ENCODE measurements at places on chromosomes 1 and 21.

DNA sequence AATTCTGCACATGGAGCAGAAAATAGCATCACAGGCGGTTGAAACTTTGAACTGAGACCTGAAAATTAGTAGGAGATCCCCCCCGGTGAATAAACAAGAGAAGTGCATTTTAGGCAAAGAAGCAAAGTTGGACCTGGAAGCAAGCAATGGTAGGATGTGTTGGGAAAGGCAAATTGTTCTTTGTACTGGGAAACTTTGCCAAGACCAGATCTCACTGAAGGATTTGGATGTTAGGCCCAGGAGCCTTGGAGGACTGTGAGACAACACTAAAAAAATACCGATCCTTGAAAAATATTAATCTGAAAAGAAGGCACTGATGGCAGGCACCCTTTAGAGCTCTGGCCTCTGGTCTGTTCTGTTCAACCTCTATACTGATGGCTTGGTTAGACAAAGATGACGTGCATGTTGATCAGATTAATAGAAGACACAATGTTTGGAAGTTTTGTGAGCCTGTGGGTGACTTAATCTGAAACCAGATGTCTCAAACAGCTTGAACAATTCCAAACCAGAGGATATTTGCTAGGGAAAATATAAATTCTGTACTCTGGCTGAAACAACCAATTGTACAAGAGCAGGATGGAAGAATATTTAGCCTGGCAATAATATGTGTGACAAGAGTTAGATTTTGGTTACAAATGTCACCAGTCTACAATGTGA is 108.4 kb downstream of the ROR1 start:
- no peak for DNase-seq

DNA sequence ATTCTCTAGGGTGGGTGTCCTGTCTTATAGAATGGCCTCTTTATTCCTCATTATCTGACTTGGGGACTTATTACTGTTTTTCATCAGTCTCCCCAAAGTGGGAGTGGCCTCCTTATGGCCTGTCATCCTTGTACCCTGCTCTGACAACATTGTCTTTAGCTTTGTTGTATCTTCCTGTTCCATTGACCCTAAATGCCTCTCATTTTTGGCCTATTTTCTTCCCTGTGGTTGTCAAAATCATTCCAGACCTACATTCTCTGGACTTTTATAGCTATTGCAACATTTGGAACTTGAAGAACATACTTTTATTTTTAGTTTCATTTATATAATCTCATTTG is 9.7 kb downstream of the SFT2D2 start:
- no peak for DNase-seq

- no peak for DNase-seq
Measured at GRCh38 chr1:91827087-91827458, 58.9 kb downstream of the TGFBR3 start.

DNA sequence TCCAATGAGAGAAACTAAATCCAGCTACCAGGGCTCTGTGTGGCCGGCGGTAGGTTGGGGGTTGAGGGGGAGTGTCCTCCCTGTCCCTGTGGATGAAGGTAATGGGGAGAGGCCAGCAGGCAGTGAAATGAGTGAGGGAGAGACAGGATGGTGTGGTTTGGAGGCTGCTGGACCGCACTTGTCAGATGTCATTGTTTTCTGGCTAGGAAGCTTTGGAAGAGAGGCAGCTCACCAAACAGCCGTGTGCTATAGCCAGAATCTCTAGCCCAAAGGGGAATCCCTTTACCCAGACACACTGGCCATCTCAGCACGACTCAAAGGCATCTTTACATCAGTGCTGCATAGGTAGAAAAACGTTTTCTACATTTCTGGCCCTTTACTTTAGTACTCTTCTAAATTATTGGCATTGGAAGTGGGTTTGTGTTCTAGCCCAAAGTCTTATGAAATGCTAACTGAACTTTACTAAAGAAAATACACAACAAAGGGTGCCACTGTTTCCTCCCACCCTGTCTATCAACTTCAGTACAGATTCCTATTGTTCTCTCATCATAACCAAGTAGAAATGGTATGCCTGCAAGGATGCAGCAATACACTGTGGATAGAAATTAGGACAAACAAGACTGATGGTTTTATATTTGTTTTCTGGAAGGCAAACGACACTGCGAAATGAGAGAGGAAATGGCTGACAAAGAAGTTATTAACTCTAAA is 95.9 kb upstream of the COA6 start:
- DNase-seq = no peak

DNA sequence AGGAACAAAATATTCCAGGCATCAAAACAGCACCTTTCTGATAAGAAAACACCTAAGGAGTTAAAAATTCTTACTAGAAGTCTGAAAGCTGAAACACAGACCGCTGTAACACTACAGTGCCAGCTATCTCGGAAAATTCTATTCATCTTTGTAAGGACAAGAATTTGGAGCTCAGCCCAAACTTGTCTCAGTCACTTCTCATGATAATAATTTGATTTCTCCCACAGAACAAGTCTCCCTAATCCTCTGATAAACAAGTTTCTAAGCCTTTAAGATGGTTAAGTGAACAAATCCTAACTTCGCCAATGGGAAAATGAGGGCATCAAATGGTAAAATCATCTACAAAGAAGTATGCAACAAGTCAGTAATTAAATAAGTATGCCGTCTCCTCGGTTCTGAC is 59.9 kb downstream of the SIPA1L2 start:
- DNase-seq = no peak

DNA sequence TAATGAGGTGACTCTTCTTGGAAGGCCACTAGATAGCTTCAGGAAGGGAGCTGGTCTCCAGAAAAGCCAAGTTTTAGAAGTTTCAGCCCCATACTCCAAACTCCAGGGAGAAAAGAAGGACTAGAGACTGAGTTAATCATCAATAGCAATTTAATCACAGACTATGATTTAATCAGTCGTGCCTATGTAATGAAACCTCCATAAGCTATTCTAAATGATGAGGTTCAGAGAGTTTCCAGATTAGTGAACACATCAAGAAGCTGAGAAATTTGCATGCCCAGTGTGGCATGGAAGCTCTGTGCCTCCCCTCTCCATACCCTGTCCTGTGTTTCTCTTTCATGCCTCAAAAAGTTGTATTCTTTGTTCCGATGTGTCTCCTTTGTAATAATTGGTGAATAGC is 49.2 kb upstream of the CCDC190 start:
- DNase-seq = no peak

DNA sequence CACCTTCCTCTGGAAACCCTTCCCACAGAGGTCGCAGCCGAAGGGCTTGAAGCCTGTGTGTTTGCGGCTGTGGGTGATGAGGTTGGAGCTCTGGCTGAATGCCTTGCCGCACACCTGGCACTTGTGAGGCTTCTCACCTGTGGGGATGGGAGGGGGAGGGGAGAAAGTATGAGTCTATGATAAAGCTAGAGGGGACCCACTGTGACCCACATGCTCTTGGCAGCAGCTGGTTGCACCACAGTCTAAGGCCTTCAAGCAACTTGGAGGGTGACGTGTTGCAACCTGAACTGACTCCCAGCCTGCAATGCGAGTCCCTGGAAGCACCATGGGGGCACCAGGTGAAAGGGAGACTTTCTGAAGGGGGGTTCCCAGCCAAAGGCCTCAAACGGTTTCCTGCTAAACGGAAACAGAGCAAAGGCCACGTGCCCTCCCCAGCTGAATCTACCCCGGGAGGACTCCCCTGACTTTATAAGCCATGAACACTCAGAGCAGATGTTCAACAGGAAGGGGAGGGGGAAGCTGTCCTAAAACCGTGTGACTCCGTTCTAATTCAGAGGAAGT is 10.6 kb downstream of the GFI1 start:
- DNase-seq = no peak

DNA sequence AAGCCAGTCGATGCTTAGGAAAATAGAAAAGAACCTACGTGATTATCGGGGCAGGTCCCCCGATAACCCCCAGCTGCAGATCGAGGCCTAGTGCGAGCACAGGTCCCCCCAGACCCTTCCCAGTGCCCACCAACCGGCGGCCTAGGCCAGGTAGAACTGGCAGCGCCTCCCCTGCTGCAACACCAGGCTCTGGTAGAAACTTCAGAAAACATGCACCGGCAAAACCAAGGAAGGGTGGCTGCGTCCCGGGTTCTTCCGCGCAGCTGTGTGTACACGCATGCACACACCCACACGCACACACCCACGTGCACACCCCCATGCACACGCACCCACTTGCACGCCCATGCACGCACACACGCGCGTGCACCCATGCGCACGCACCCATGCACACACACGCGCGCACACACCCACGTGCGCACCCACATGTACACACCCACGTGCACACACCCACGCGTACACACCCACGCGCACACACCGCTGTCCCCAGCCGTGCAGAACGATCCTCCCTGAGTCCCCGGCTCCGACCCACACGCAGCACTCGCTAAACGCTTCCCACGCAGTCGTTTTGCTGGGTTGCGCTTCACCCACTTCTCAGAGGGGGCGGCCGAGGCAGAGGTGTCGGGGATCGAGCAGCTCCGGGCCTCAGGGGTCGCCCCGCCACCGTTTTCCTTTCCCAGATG is 5.2 kb downstream of the TSPEAR start:
- DNase-seq = no peak

GRCh38 chr1:230189341-230189740 is 122.3 kb downstream of the GALNT2 start:
- DNase-seq = no peak

DNA sequence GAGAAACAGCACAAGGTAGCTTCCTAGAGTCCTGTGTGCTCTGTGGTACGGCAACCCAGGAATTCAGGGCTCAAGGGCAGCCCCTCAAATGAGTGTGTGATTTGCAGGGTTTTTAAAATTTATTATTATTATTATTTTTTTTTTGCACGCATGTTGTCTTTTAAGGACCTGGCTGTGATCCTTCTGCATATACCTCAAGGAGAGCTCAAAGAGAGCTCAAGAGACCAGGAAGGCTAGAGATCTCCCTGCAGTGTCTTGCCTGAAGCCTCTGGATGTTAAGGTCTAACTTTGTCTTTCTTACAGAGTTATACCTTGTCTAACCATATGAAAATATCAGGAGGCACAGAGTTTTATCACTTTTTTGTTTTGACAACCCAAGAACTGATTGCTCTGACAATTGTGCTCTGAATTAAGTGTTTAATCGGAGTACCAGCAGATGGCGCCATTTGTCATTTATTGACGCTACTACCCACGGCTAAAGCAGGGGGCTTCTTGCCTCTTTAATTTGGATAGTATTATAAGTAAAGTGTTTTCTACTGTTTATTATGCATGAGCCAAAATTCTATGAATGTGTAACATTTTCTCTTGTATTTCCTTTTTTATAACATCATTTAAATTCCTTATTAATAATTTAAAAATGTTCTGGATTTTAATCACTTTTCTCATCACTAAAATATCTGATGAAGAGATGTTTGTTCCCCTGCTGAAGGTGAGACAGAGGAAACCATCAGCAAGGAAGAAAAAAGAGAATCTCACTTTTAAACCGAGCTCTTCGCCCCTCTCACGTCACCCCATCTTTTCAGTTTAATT is 35.8 kb upstream of the LMO4 start:
- peak; percentile 33 for DNase-seq

DNA sequence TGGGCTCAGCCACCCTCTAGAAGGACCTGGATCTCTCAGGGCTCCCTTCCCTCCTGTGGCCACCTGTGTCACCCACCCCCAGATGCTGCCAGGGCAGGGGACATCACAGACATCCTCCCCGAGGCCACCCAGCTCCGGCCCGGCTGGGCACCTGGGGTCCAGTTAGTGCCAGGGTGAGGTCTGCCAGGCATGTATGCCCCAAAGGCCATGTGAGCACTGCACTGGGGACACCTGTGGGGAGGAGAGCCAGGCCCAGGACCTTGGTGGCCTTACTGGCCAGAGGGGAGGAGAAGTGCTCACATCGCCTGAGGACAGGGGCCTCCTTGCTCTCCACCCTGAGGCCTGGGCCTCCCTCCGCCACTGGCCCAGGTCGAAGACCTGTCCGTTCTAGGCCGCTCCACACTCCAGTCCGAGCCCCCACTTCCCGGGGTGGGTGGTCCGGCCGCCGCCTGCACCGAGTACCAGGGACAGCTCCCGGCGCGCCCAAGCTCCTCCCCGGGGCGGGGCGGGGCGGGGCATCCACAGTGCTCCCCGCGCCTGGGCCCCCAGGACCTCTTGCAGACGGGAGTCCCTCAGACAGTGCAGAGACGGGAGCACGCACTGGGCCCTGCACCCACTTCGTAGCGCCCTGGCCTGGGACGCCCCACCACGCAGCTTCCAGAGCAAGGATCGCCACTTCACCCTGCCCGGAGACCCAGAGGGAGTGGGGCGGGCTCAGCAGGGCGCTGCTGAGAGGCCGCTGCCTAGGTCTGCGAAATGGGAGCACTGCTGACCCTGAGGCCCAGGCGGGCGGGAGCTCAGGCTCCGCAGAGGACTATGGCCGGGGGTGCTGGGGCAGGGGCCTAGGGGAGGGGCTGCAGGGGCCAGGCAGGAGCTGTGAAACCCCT is 34.3 kb upstream of the CCDC27 start:
- DNase-seq = no peak

GRCh38 chr1:193448682-193449461 is 262.5 kb upstream of the B3GALT2 start:
- no peak for DNase-seq

- no peak for DNase-seq
Measured at GRCh38 chr1:235586413-235586812, 63.2 kb downstream of the GNG4 start.

GRCh38 chr21:44855572-44855971 is 17.9 kb downstream of the PTTG1IP start:
- DNase-seq = no peak

DNA sequence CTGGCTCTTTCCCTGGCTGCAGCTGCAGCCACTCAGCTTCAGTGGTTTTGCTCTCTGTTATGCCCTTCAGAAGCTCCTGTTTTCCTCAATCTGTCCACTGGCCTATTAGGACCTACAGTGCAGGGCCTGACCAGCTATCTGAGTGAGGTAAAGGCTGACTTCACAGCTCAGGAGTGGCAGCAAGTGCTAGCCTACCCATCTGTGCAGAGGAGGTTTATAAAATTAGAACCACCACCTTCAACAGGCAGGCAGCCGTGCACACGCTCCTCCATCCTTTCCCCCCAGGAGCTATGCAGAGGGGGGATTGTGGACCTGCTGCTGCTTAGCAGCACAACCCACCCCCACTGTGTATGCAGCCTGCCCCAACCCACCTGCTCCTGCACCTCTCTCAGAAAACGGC is 8.3 kb downstream of the ADAR start:
- DNase-seq = no peak

- no peak for DNase-seq
Measured at GRCh38 chr1:160032165-160032820, 503 bp upstream of the PIGM start.

DNA sequence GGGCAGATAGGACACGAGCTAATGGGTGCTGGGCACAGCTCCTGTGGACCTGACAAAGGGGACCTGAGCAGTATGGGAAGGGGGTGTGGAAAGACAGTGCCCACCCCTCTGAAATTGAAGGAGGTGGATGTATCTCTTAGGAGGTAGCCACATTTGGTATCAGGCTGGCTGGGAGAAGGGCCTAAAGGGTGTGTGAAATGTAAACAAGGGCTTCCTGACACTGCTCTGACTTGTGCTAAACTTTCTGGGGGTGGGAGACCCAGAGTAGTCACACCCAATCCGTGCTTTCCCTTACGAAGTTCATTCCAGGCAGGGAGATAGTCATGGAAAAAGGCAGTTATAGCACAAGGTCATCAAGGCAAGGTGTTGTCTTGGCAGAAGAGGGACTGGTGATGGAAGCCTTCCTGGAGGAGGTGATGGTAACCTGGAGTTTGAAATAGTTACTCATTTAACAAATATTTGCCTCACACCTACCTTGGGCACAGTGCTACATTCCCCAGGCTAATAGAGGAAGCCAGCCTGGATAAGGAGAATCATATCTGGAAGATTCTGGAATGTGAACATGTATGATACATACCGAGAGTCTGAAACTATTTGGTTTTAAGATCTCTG is 5.3 kb upstream of the CCDC24 start:
- no peak for DNase-seq

GRCh38 chr1:150160964-150161621 is 11.4 kb downstream of the PLEKHO1 start:
- DNase-seq = no peak
